Thoracic aorta (tissue), 2 donors: ENCODE measurements at places on chromosomes 7 and 10. TPM values are rescaled to one million over a fixed set of nuclear protein-coding genes. Genes with fewer than 3 reads are reported as not detected.

The BTBD16 gene
- total RNA-seq: not detected

The VSTM4 gene
- 24.4 TPM for total RNA-seq

The PPA1 gene
- total RNA-seq: 76.1 TPM

The MDFIC gene
- 29.3 TPM for total RNA-seq

The PSTK gene
- 1.1 TPM for total RNA-seq

The IL2RA gene
- total RNA-seq: 21.0 TPM

The INHBA gene
- total RNA-seq: 44.8 TPM

The GATA3 gene
- total RNA-seq: not detected

The SUN3 gene
- not detected for total RNA-seq

The KIAA1217 gene
- 15.2 TPM for total RNA-seq

The CUZD1 gene
- not detected for total RNA-seq

The MDH2 gene
- 58.6 TPM for total RNA-seq

The VAX1 gene
- total RNA-seq: not detected

The C10orf67 gene
- not detected for total RNA-seq

The AUTS2 gene
- total RNA-seq: 49.4 TPM

The RPP30 gene
- 19.0 TPM for total RNA-seq
